ENCODE measurements at places on chromosomes 11 and 22. TPM values are rescaled to one million over a fixed set of nuclear protein-coding genes. Genes with fewer than 3 reads are reported as not detected.

The EXPH5 gene
- 1.1 TPM for polyA plus RNA-seq

The SSTR3 gene
- 0.54 TPM for polyA plus RNA-seq

The KDM4E gene
- polyA plus RNA-seq: 0.19 TPM

The SWAP70 gene
- polyA plus RNA-seq: 21.7 TPM

The C11orf42 gene
- polyA plus RNA-seq: 1.2 TPM

The TRPT1 gene
- 38.3 TPM for polyA plus RNA-seq

The SLC22A25 gene
- 0.01 TPM for polyA plus RNA-seq

The HTR3B gene
- polyA plus RNA-seq: 0.34 TPM

The SCN2B gene
- 1.3 TPM for polyA plus RNA-seq

The RAG1 gene
- polyA plus RNA-seq: 3.5 TPM

The LMNTD2 gene
- polyA plus RNA-seq: 4.6 TPM

The PHLDA2 gene
- polyA plus RNA-seq: 7.3 TPM

The DUSP8 gene
- 16.9 TPM for polyA plus RNA-seq

The SLC25A18 gene
- polyA plus RNA-seq: 0.46 TPM

The CSNK2A3 gene
- 2.8 TPM for polyA plus RNA-seq

The APOBEC3G gene
- 7.0 TPM for polyA plus RNA-seq

The CALCA gene
- polyA plus RNA-seq: 2.0 TPM

All from large intestine (tissue), 12 donors.